ENCODE measurements at places on chromosomes 16 and 17.

DNA sequence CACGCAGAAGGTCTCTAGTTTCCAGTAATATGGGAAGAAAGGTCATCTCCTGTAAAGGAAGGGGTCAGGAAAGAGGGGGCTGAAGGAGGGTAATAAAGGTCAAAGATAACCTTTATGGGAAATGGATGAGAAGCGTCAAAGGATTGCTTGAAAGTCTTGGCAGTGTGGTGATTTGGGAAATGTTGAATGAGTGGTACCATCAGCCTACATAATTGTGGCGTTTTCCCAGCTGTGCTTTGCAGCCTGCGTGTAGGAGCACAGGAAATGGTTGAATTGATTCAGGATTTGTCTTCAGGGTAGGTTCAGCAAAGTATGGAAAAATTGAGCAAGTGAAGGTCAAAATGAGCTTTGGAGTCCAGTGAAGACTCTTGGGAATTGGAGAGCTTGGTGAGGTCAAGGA, 115.8 kb upstream of the NOL11 start:
- DNase-seq: no peak

- DNase-seq: peak; percentile 8
Observed at GRCh38 chr17:9291912-9292560, 270.7 kb downstream of the NTN1 start.

DNA sequence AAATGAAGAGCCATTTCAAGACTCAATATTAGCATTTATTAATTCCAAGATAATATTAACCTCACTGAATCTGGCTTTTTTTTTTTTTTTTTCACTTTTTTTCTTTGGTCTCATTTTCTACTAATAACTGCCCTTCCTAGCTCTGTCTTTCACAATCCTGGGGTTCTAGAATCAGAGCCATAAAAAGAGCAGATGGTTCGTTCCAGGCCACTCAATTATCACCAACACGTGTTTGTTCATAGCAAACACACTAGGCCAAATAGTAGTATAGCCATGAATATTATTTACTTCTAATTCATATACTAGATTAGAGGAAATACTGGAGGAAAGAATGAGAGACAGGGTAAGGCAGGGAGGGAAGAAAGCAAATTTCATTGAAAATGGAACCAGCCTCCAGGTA, 39.8 kb downstream of the TEX2 start:
- no peak for DNase-seq

- DNase-seq: no peak
Observed at GRCh38 chr17:57257195-57257894, 1.0 kb downstream of the MSI2 start.

DNA sequence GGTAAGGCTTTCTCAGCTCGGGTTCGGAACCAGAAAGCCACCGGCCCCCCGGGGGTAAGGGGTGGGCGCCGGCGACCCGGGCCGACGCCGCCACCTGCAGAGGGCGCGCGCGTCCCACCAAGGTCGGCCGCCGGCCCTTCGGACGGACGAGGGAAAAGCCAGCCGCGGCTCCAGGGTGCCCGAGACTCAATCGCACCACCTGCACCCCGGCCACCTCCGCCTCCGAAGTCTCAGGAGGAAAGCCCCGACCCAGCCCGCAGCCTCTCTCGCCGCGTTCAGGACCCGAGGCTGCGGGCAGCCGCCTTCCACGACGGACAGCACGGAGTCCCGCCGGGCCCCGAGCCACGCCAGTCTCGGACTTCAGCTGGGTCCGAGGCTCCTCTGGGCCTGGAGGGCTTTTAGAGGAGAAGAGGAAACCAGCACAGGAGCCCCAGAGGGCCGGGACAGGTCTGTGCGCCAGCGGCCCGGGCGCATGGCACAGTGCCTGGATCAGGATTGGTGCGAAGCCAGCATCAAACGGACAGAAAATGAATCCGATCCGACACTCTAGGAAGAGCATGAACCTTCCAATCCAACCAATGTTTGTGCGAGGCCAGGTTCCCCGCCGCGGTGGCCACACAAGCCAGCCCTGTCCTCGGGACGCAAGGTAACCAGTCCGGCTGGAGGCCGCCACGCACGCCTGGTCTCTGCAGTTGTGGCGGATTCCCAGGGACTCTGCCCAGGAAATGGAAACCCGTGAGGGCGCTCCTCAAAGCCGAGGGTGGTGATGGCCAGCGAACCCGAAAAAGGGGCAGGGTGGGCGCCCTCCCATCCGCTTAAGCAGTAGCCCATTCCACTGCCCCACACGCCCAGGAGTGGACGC, 6.7 kb downstream of the CBX8 start:
- DNase-seq: no peak

DNA sequence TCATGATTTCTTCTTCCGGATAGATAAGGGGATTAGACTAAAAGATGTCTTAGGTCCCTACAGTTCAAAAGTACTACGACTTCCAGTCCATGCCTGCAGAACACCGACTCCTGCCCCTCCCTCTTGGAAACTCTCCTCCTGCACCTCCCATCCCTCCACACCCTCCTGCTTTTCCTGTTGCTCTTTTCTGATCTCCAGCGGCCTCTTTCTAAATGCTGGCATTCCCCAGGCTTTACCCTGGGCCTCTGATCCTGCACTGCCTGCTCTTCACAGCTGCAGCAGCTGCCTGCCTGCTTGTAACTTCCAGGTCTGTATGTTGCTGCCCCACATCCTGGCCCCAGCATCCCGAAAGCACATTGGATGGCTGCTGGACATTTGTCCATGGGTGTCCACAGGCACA, 154.2 kb downstream of the KCNJ12 start:
- DNase-seq: no peak

GRCh38 chr16:17396762-17397498, 73.8 kb downstream of the XYLT1 start:
- no peak for DNase-seq

- no peak for DNase-seq
Observed at GRCh38 chr16:53356478-53357207, 77.6 kb upstream of the RBL2 start.

- no peak for DNase-seq
Observed at GRCh38 chr16:5006348-5007193, 27.2 kb downstream of the NAGPA start.

- DNase-seq: no peak
Observed at GRCh38 chr16:535446-536405, 8.2 kb downstream of the CAPN15 start.

- no peak for DNase-seq
Observed at GRCh38 chr16:7501868-7502267, 169.2 kb downstream of the RBFOX1 start.

GRCh38 chr17:34485999-34486398, 93.4 kb upstream of the TMEM132E start:
- no peak for DNase-seq

DNA sequence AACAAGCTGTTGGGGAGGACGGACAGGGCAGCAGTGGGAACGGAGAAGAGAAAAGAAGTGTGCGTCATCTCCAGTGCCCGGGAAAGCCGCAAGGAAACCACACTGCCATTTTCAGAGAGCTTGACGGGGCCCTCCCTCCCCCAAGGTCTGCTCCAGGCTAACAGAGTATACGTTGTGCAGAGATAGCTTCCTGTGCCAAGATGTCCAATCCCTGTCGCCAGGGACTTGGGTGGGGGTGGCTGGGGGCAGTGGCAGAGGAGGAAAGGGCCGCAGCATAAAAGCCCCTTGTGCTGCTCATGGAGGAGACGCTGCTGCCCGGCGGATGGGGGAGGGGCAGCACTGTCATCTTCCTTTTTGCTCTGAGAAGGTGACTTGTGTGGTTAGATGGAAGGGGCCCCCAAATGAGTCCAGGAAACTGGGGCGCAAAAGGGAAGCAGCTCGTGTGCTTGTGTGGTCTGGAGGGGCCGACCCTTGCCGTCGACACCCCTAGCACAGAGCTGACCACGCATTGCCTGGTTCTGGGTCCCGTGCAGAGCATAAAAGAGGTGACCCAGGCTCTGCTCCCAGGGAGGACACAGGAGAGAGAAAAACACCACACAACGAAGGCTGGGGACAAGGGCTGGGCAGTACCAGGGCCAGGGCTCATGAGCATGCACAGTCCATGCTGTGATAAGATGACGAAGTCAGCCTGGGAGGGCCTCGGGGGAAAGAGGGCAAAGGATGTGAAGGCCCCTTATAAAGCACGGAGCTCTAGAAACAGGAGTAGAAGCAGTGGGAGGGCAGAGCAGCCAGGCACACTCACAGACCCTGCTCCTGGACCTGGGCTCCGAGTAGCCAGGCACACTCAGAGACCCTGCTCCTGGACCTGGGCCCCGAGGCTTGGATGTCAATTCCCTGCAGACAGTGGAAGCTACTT, 372.7 kb downstream of the SLC39A11 start:
- DNase-seq: peak; percentile 16

- DNase-seq: no peak
Observed at GRCh38 chr17:49132317-49132698, 261 bp upstream of the B4GALNT2 start.

GRCh38 chr16:85755929-85756768, 5.3 kb upstream of the C16orf74 start:
- DNase-seq: no peak

DNA sequence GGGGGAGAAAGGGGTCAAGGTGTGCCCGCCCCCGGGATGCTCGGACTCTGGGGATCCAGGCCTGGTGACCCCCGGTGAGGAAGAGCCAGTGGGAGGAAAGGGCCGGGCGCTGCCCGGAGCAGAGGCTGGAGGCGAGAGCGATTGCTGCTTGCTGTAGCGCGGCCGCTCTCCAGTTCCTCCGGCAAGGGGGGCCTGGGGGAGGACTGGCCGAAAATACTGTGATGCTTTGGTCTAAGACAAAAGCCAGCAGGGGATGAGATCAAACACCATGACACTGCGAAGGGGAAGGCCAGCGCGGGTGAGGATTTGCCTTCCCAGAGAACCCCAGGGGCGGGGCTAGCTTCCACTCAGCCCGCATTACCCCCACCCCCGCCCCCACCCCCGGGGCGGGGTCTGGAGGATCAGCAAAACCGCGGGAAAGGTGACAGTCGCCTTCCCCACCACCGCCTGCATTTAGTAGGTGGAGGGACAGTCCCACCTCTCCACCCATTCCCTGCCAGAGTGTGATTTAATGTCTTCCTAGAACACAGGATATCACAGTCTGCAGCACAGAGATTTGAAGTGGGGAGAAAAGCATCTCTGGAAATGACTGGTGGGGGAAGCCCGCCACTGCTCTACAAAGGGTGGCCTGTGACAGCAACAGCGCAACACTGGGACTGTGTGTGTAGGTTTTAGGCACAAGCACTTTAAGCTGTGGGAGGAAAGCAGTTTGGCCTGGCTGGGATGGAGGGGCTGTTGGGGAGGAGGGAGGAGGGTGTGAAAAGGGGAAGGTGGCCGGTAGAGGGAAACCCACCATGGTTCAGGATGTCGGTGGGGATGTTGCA, 25.7 kb downstream of the MRC2 start:
- DNase-seq: peak; percentile 91

- no peak for DNase-seq
Observed at GRCh38 chr17:43799047-43799446, 18.8 kb downstream of the CFAP97D1 start.

DNA sequence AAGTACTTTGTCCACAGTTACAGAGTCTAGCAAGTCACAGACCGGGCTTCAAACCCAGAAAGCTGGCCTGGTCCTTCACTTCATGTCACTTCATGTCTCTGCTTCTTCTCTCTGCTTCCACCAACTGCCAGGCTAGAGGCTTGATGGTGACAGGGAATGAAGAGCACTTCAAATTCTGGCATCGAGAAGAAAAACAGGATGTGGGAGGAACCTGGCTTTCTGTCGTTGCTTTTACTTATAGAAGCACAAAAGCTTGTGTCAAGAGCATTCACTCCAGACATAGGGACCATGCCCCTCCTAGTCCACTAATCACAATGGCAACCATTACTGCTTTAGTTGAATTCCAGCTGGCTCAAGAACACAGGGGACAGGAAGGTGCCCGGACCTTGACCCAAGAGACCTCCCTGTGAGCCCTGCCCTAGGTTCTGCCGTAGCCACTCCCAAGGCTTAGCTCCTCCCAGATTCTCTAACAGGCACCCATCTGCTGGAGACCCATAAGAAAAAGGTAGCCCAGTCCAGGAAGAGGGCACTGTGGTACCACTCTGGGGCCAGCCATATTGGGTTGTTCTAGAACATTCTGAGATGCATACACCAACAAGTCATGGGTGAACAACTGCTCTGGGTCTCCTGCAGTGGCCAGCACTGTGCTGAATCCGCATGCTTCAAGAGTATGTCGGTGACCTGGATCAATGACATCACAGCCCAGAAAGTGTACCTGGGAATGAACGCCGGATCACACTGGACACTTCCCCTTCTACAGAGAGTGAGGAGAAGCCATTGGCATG, 181.8 kb downstream of the C16orf95 start:
- no peak for DNase-seq

DNA sequence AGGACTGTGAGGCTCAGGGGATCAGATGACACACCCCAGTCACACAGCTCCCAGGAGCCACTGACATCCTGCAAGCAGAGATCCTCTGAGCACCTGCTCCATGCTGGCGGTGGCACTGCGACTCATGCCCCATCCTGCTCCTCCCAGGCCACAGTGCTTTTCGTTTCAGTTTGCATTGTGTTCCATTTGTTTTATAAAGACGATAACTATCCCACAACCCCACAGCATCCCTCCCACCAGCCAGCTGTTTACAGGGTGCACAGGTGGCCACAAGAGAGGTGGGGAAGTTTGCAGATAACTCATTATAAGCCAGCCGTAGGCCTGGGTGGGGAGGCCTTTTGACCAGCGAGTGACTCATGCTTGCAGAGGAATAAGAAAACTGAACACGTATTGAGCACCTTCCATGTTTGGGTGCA, 28.2 kb downstream of the BCO1 start:
- no peak for DNase-seq
